Activated CD4-positive, alpha-beta T cell treated with anti-CD3 and anti-CD28 coated beads for 36 hours (primary cell): ENCODE measurements at places on chromosomes 3 and 15.

DNA sequence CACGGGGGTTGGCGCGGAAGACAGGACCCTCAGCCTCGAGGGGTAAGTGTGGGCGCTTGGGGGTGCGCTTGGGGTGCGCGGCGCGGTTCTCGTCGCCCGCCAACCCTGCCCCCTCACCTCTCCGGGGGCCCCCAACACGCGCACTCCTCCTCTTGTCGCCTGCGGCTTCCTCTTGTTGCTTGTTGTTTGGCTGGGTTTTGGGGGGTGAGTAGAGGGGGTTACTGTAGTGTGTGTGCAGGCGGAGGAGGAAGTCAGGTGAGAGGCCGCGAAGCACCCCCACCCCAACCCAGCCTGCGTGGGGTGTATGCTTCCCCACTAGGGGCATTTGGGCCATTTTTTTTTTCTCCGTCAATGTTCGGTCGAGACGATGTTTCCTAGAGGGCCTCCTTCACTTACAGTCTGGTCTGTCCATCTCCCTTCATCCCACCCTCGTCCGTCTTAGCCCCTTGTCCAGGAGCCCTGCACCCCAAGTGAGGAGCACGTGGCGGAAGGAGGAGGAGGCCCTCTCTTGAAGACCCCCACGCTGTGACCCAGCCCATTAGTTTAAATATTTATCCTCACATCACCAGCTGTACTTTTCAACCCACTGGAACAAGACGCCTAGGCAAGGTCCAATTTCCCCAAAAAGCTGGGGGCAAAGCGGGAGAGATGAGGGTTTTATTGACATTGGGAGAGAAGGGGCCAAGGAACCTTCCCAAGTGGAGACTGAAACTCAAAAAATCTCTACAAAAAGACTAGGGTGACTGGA lies 20.4 kb upstream of the SATB1 start:
- DNase-seq: peak; percentile 86

DNA sequence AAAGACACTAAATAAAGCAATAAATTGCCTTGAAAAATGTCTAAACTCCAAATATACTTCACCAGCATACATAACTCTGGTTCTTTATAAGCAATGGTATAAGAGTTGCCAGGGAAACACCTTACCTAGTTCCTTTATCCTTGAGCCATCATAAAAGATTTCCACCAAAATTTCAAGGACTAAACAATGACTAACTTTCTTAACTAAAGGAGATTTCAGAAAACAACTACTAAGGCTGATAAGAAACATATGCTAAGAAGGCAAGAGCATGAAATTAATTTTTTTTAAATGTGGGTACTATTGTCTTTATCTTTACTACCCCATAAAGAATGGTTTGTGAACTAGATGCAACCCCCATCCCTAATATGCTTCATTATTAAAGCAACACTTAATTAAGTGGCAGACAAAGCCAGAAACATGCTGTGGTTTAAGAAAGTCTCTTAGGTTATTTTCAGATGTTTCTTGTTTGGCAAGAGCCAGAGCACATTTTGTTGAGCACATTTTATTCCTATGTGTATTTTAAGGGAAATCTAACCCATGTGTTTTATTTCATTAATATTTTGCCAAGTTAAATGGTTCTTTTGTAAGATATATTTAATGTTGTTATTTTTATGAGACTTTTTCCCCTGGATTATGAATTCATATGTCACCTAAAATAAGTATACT lies 17.4 kb upstream of the VEPH1 start:
- DNase-seq: no peak

DNA sequence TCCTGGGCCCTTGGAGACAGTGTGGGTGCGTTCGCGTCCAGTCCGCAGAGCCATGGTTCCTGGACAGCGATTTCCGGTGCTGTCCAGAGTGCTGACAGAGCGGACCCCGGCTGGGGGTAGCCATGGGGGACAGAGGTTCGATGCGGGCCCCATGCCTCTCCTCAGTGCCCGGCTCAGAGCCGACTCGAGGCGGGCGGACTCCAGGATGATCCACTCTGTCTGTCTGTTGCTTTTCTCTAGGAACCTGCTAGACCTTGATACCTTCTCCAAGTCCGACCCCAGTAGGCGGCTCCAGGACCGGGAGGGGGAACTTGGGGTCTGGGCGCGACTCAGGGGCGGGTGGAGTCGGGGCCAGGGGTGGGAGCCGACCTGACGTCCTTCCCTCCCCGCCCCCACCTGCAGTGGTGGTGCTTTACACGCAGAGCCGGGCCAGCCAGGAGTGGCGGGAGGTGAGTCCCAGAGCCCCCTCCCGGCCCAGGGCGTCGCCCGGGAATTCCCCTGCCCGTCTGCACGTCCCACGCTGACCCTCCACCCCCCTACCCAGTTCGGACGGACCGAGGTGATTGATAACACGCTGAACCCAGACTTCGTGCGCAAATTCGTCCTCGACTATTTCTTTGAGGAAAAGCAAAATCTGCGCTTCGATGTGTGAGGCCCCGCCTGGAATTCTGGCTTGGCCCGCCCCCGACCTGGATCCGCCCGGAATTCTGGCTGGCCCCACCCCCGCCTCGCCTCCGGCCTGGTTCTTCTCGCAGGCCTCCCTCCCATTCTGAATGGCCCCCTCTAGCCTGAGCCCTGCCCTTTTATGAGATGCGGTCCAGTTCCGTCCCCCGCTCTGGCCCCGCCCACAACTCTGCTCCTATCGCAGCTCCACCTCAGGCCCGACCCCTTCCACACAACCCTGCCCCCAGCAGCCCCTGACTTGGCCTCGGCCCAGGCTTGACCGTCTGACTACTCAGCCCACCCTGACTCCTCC lies 1.0 kb downstream of the CPNE9 start:
- DNase-seq: peak; percentile 52

DNA sequence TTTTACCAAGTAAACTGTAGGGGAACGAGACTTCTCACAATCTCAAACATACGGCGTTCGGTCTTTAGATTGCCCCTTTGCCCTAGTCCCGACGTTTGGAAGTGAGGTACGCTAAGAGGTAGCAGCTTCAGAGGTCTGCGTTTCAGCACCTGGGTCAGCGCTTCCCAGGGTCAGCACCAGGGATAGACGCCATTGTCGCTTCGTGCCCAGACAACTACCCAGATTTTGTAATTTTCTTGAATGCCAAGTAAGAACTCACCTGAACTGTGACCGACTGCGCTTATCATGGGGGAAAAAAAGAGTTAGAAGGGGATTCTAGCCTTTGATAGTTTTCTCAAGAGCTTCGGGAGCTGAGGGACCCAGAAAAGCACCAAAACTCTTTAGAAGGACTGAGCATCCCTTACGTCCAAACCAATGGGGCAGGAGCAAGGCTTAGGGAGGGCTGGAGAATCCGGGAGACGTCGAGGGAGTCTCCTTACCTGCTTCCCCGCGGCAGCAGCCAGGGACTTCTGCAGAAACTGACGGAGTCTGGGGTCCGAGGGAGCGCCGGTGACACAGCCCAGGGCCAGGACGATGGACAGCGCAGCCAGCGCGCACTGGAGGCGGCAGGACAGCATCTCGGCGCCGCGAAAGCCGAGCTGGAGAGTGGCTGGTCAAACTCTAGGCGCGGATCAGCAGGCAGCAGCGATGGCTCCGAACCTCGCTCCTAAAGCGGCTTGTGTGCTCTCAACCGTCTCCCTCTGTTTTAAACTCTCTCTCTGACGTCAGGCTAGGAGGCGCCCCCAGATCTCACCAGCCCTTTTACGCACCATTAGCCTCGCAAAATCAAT lies at the start of gene SST:
Gene SST (minus strand): TSS at position 720 of the 830 bp plus-strand sequence. CDS start 103 bp downstream, at position 617.
- DNase-seq: peak; percentile 64

DNA sequence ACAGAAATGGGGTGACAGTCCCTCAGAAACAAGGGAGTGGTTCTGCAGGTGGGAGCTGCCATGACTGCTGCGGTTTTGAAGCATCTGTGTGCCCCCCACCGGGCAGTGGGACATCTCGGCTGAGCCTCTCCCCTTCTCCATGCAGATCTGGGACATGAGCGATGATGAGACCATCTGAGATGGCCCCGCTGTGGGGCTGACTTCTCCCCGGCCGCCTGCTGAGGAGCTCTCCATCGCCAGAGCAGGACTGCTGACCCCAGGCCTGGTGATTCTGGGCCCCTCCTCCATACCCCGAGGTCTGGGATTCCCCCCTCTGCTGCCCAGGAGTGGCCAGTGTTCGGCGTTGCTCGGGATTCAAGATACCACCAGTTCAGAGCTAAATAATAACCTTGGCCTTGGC lies 89.0 kb downstream of the VGLL4 start:
- DNase-seq: no peak
